Dorsolateral prefrontal cortex (tissue), 122 donors: ENCODE measurements at places on chromosomes 11 and 22. TPM values are rescaled to one million over a fixed set of nuclear protein-coding genes. Genes with fewer than 3 reads are reported as not detected.

SLC16A8 gene
- 3.1 TPM for total RNA-seq

DDI1 gene
- not detected for total RNA-seq

USP47 gene
- total RNA-seq, result 75.0 TPM

GRCh38 chr11:66495401-66495854 lies 15.0 kb upstream of the BBS1 start:
- DNase-seq, result no peak

DCHS1 gene
- total RNA-seq, result 18.7 TPM

KRTAP5-2 gene
- not detected for total RNA-seq
